ENCODE measurements at places on chromosomes 4 and X.
A peak's percentile ranks its signal among the peaks of the same experiment; 100 is the strongest.

DNA sequence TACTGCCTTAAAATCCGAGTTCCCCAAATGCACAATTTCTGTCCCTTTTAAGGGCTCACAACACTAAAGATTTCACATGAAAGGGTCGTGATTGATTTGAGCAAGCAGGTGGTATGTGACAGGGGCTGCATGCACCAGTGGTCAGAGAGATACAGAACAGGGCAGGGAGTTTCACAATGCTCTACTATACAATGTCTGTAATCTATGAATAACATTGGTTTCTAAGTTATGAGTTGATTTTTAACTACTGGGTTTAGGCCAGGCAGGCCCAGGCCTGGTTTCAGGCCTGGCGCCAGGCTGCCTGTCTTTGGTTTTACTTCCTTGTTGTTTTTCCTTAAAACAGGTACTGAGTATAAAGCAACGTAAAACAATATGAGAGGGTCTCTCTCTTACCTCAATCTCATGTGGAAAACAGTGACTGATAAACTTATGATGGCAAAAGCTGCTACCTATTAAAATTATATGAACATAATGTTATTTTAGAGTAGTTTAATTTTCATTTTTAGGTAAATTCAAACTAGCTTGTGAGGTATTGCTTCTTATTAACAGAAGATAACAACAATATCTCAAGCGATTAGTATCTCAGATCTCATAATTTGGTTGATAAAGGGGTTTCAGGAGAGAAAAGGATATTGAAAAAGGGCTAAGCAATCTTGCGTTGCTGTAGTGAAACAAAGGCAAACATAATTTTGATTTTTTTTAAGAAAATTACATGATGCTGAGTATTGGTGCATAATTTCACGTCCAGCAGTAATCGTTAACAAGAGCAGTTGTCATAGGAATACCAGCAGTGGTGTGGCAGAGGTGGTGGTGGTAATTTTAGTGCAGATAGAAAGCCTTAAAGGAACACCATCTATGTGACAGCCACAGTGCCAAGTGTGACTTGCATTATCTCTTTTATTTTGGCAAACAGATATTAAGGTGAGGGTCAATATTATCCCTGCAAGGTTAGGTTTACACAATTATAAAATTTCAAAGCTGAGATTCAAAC lies 944.4 kb upstream of the GRID2 start:
- ATAC-seq: no peak

DNA sequence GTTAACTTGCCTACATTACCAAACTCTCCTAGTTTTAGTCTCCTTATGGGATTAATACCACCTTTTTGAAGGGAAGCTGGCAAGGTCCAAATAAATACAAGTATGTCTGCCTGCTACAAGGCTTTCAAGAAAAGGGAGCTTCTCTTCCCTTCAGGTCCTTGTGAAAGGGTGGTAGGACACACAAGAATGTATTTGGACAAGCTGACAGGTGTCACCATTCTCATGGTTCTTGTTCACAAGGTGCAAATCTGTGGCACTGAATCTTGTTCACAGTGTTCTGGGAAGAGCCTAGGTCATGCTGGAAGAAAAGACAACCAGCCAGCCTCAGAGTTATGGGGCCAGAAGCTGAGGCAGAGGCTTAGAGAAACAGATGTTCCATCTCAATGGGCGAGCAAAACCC lies 41.9 kb downstream of the GPC3 start:
- no peak for ATAC-seq

DNA sequence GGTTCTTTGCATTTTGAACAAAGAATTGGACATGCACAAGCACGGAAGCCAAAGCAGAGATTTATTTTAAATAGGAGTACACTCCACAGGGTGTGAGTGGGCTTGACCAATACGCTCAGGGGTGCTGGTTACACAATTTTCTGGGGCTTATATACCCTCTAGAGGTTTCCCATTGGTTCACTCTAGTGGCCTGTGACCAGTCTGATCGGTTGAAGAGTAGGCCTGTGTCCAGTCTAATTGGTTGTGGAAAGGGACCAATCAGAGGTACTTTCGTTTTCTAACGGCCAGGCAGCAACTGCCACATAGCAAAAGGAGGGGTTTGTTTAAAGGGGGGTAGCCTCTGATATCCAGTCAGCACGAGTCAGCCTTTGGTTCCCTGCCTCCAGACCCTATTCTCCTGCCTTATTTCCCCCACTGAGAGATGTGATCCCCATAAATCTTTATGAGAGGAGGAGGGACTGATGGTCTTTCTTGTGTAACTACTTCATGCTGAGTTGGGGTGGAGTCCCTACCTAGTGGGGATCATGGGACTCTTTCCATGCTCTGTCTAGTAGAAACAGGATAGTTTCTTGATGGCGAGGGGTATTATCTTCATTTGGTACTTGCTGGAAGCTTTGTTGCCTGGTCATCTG lies 11.3 kb upstream of the AREG start:
- ATAC-seq: no peak

- no peak for ATAC-seq
Measured at GRCh38 chrX:72346302-72346949, 40.7 kb upstream of the CITED1 start.

GRCh38 chr4:14264437-14264836 lies 636.9 kb upstream of the BOD1L1 start:
- no peak for ATAC-seq

DNA sequence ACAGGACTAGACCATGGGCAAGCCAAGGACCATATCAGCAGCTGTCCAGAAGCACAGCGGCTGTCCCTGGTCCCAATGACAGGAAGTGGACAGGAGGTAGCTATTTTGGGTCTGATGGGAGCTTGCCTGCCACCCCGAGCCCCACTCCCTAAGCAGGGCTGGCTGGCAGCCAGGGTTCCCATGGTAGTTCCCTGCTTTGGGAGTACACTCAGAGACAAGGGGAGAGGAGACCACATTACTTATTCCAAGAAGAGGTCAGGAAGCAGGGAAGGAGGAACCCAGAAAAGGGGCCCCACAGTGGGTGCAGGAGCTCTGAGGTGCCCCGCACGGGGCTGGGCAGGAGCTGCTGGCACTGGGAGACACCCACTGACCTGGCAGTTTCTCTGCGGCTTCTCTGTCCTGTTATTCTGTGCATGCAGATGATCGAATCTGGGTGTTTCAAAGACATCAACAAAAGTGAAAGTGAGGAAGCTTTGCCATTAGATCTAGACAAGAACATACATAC lies 36.3 kb downstream of the HTT-AS start:
- peak; percentile 8 for ATAC-seq
